AML-193 (cell line): ENCODE measurements at places on chromosomes 5 and 9.

DNA sequence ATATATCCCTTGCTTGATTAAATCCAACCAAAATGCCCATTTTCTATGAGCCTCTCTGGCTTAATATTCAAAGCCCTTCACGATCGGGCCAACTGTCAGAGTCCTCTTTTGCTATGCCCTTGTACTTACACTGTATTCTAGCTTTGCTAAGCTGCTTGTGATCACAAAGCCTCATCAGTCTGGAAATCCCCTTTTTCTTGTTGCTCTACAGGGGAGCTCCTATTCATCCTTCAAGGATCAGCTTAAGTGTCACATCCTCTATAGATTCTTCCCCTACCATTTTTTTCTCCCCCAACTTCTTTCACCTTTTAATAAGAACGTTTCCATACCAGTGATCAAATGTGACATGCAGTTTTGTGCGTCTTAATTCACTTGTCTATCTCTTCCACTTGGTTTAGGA, 450.4 kb upstream of the CHD1 start:
- no peak for DNase-seq

DNA sequence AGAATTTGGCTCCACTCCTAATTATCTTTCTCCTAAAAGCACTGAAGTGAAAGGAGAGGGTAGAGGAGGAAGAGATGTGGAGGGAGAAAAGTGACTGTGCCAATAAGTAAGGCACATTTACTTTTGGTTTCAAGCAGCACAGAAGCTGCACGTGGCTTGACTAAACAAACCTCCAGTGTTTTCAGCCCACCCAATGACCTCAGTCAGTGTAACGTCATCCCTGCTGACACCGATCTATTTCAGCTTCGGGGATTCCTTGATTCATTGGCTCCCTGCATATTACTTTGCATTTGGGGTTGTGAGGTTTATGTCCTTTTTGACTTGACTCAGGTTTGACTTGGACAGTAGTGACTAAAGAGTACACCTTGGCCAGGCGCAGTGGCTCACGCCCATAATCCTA, 35.6 kb upstream of the NIM1K start:
- no peak for DNase-seq

DNA sequence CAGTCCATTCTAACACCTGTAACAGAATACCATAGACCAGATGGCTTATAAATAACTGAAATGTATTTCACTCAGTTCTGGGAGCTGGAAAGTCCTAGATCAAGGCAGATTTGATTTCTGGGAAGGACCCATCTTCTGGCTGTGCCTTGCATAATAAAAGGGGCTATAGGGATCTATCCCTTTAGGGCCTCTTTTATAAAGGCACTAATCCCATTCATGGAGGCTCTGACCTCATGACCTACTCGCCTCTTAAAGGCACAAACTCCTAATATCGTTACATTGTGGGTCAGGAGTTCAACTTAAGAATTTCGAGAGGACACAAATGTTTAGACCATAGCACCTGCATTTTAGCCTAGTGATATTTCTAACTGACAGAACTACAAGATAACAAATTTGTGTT, 619.0 kb downstream of the CDH18 start:
- no peak for DNase-seq

DNA sequence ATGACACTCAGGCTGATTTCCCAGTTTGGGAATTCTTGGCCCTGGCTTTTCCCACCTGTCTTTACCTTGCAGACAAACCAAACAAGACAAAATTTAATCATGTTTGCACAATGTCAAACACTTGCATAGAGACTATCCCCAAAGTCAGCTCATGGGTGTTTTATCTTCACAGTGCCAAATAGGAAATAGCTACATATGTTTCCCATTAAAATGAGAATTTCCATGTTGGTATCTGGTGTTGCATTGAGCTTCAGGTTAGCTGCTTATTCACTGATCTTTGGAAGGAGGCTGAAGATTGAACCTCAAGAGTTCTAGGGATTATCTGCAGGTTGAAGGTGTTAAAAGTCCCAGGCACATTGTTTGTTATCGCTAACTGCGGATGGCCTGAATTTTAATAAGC, 19.5 kb downstream of the MAP1B start:
- DNase-seq = no peak

- peak; percentile 20 for DNase-seq
These were observed 3.9 kb downstream of the SETX start for GRCh38 chr9:132350861-132351315.

DNA sequence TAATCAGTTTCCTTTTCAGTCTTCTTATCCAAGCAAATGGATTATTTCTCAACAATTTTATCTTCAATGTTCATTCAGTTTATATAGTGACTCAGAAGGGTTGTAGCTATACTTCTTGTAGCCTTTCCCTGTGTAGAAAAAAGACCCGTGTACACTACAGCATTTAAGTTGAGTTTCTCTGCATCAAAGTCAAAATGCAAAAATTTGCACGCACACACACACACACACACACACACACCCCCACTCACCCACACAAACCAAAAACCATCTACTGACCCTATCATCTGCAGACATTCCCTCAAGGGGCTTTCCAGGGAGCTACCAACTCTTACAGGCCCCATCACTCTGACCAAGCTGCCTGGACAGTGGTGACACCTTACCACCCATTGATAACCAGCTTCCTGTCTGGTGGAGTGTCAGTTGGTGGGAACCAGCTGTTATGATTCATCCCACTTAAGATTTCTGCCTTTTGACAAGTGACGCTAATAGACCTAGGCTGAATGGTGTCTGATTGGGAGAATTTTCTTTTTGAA, 12.2 kb upstream of the ELL2 start:
- DNase-seq = no peak

DNA sequence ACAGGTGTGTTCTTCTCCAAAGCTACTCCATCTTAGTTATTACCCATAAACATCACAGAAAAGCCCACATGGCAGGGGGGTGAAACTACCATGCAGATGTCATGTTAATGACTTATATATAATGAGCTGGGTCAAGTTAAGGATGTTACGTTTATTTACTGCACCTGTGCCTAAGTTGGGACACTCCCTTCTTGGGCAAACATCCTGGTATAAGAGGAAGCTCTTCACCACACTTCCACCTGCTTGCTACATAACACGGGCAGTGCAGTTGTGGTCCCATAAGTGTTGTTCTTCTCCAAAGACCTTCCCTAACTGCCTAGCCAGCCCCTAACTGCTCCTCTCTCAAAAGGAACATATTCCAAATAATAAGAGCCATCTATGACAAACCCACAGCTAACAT, 9.3 kb upstream of the ZCCHC9 start:
- no peak for DNase-seq

- no peak for DNase-seq
These were observed 37.4 kb upstream of the GRAMD2B start for GRCh38 chr5:126385524-126386502.

DNA sequence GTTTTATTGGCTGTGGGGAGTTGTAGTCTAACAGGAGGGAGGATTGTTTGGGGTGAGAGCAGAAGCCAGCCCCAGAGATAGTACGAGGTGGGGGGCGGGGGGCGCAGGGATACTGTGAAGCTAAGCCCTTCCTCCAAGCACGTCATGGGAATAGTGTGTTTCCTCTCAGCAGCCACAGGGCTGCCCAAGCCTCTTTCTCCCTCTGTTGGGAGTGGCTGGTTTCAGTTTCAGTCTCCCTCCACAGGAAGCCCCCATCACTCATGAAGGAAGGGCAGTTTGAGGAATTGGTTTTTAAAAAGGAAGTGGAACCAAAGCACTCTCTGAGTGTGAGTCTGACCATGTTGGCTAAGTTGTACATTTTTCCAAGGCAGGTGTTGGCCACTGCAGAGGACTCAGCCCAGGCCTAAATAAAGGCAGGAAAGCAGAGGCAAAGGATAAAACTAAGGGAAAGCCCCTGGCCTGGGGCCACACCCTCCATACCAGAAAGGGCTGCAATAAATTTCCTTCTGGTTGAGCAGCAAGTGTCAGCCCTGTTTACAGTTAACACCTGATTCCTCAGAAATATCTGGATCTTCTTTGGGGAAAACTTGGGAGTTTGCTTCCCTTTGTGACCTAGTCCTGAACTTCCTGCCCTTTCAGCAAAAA, 3.2 kb downstream of the RAB24 start:
- DNase-seq = peak; percentile 86

- DNase-seq = no peak
These were observed 227.3 kb upstream of the NMUR2 start for GRCh38 chr5:152632360-152632759.

GRCh38 chr5:36744773-36745589, 131.6 kb upstream of the NIPBL start:
- DNase-seq = peak; percentile 37

GRCh38 chr9:87991151-87991870, 17.0 kb upstream of the CDK20 start:
- DNase-seq = no peak

DNA sequence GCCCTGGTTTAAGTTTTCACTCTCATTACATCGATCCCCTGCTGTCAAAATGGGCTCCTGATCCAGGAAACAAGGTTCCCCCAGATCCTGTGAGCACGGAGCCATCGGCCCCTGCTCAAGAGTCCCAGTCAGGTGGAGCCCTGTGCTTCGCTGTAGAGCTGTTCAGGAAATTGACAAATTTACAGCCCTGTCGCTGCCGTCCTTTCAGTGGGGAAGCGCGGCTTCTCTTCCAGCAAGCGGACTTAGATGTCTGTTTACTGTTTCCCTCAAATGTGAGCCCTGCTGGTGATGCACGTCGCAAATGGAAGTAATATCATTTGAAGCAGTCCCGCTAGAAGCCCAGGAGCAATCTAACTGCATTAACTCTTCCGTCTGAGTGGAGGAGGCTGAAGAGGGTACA, 760.9 kb upstream of the WWC1 start:
- DNase-seq = no peak

GRCh38 chr5:127007522-127007921, 22.8 kb downstream of the MARCHF3 start:
- DNase-seq = no peak

DNA sequence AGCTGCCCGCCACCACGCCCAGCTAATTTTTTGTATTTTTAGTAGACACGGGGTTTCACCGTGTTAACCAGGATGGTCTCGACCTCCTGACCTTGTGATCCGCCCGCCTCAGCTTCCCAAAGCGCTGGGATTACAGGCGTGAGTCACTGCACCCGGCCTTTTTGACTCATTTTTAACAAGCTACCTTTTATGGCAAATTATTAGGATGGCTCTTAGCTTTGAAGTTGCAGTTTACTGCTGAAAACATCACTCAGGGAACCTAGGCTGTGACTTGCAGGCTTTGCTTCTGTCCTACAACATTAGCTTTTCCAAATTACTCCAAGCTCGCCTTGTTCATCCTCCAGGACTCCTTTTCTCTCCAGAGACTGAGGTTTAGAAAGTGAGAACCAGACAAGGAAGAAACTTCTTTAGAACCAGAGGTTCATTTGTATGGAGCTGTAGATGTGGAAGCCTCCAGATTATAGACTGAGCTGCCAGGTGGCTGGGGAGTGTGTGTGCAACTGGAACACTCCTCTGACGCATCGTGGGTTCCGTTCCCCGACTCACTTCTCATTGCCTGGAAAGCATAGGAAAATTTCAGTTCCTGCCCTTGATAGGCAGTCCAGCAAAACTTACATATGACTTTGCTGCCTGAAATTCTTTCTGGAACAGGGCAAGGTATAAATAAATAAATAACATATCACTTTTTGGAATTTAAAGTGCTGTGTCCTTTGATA, 23.8 kb upstream of the SPTAN1 start:
- DNase-seq = no peak
